ENCODE measurements at places on chromosomes 4 and X.

GRCh38 chr4:26017531-26017930 is 103.5 kb downstream of the SMIM20 start:
- no peak for DNase-seq

GRCh38 chr4:11669156-11669555 is 240.5 kb upstream of the HS3ST1 start:
- no peak for DNase-seq

DNA sequence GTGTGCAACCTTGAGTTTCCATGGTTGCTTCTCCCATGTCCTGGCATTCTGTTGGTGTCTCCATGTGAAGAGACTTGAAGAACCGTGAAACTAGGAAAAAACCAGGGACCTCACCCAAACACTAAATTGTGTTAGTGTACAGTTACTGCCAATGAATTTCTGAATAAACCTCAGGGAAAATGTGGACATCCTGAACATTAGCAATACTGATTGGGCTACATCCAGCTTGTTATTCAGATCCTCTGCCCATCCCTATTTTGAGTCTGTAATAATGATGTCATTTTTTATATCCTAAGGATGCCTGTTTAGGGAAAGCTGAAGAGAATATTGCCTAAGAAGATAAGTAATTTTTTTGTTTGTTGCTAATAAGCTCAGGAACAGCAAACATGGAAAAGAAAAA is 262.7 kb downstream of the TMA16 start:
- DNase-seq = no peak

DNA sequence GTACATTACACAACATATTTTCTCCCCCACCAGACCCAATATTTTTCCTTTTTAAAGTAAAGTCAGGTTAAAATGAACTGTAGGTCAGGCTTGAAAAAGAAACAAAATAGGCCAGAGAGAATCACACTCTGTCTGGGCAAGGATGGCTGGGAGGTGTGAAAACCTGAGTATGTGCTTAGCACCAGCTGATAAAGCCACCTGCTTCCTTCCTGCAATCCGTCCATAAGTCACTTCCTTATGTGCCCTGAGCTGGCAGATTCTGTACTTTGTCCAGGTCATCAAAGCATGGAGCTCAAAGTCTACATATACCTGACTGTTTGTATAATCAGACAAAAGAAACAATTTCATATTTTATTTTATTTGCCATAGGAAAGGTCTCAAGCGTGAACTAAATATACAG is 37.7 kb downstream of the ANTXR2 start:
- no peak for DNase-seq

Data from stimulated activated CD8-positive, alpha-beta memory T cell treated with anti-CD3 and anti-CD28 coated beads, Interleukin-4, amount 100 ng/mL, for 4 hours (primary cell).